CD4-positive, alpha-beta T cell treated with Interleukin-6 at 100 ng/mL for 8 hours (primary cell): ENCODE measurements at places on chromosomes 2 and 18.

DNA sequence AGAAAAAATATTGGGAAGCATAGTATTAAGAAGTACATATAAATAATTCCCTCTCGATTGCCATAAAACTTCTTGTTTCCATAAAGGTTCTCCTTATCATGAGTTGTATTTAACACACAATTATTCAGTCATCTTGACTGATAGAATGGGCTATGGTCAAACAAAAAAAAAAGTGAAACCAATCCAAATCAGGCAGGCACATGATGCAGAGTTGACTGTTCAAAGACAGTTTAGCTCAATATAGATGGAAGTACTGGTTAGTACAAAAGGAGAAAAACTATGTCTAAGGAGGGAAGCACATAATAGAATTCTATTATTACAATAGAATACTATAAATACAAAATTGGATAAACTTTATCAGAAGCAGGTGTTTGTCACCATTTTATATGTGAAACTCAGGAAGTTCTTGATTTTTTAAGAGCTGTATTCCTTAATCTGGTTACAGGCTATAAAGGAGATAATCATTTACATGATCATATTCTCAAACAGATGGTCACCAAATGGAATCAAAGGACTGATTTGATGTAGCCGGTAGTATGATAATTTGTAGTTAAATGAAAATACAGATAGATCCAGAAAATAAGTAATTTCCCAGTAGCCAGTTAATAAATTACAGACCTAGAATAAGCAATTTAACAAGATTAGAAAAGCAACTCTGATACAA lies 18.2 kb upstream of the CALCRL start:
- no peak for DNase-seq

GRCh38 chr18:21361307-21361880 lies 119.4 kb downstream of the GREB1L start:
- no peak for DNase-seq

DNA sequence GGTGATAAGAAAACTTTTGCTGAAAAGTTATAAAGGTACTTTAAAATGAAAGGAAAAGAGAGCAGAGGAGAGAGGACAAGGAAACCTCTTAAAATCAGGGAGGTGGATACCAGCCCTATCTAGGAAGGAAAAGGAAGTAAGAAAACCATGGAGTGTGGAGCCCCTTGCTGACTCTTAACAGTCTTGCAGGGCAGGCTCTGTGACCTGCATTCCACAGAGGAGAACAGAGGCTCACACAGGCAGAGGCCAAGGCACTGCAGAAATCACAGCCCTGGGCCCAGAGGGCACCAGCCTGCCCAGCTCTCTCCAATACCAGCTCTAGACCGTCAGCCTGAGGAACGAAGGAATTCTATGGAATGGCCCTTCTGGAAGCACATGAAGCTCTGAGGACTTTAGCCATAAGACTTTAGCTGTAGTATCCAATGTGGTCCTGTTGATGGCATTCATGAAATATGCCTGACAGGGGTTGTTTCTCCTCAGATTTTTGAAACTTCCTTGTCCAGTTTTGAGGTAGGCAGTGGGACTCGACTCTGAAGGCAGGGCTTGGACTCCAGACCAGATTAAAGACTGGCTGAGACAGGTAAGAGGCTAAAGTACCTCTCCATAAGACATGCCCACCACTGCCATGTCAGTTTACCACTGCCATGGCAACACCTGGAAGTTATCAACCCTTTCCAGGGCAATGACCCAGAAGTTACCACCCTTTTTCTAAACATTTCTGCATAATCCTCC lies 216.3 kb downstream of the ANAPC1 start:
- DNase-seq, result no peak

DNA sequence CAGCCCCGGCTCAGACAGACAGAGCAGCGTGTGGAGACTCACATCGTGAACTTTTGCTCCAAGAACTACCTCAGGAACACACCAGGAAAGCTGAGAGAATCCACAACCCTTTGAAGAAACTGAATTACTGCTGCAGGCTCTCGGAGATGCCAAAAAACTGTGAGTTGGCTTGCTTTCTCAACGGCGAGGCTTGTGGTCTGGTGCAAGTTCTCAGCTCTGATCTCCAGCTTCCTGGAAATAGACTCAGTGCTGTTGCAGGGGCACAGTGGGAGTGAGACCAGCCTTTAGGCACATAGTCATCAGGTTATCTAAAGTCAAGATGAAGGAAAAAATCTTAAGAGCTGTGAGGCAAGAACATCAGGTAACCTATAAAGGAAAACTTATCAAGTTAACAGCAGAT lies 273.7 kb upstream of the LRATD1 start:
- DNase-seq, result no peak

GRCh38 chr18:58213440-58213839 lies 169.4 kb downstream of the NEDD4L start:
- no peak for DNase-seq

DNA sequence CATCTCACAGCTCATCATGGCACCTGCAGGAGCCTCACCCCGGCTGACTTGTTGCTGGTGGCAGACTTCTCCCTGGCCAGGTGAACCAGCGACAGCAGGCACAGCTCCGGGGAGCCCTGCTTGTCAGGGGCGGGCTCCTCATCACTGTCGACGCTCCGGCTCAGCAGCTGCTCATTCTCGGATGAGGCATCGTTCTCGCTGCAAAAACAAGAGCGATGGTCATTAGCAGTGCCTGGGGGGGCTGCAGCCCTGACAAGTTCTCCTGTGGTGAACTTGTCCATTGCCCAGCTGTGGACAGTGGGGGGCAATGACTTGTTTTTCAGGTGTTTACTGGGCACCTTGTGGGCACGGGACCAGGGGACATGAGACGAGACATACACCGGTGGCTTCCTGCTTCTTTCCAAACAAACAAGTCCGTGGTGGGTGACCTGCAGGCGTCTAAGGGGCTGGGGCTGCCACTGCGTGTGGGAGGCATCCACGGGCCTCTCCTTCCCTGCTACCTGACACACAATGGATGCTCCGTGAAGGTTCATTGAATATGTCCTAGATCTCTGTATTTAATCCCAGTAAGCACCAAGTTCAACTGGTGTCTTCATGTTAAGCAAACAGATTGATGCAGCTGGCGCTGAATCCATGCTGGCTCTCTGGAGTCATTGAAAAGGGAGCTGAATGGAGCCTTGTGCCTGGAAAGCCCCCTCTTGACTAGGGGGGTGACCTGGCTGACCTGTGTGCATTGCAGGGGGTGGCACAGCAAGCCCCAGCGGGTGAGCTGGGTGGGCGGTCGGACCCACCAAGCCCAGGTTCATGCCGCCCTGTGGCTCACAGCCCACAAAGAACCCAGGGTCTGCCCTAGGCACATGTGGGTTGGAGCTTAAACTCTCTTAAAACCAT lies 81.0 kb downstream of the EDAR start:
- DNase-seq, result no peak

- no peak for DNase-seq
These were observed 51.3 kb upstream of the RND3 start for GRCh38 chr2:150538651-150539201.

- DNase-seq, result no peak
These were observed 50.6 kb upstream of the IKZF2 start for GRCh38 chr2:213202011-213202410.

- DNase-seq, result no peak
These were observed 2.2 kb downstream of the ACSL3 start for GRCh38 chr2:222862909-222863544.

- peak; percentile 3 for DNase-seq
These were observed 79.2 kb downstream of the SETBP1 start for GRCh38 chr18:44759925-44760342.

DNA sequence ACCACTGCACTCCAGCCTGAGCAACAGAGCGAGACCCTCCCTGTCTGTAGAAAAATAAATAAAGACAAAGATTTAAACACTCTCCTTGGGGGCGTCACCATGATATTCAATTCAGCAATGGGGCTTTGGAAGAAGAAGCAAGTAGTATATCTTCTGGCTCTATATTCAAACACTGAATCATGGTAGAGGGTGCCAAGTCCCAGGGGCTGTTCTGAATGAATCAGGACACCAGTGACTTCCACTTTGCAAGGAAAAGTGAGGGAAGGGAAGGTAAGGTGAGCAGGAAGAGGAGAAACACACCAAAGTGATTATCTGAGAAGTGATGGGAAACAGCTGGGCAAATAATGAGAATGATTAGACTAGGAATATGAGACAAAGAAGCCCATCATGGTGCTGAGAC lies 80.5 kb downstream of the AAK1 start:
- no peak for DNase-seq

- DNase-seq, result no peak
These were observed 30.5 kb downstream of the LRP1B start for GRCh38 chr2:142100139-142100873.
